Inflammatory macrophage (primary cell): ENCODE measurements at places on chromosomes 1 and 21.

DNA sequence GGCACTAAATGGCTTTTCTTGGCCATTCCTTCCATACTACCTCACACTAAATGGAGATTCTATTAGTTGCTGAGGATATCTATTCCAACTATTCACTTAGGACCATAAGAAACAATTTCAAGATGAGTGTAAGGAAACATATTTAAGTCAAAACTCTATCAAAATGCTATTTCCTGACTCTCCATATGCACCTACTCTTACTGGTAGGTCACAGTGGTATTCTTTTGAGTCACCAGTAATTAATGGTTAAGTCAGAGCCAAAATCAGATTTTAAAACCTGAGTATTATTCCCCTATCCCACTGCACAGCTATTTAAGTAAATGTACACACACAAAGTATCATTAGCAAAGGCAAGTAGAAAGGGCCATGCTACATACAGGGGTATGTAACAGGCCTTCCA is 50.3 kb downstream of the ARID4B start:
- no peak for DNase-seq

DNA sequence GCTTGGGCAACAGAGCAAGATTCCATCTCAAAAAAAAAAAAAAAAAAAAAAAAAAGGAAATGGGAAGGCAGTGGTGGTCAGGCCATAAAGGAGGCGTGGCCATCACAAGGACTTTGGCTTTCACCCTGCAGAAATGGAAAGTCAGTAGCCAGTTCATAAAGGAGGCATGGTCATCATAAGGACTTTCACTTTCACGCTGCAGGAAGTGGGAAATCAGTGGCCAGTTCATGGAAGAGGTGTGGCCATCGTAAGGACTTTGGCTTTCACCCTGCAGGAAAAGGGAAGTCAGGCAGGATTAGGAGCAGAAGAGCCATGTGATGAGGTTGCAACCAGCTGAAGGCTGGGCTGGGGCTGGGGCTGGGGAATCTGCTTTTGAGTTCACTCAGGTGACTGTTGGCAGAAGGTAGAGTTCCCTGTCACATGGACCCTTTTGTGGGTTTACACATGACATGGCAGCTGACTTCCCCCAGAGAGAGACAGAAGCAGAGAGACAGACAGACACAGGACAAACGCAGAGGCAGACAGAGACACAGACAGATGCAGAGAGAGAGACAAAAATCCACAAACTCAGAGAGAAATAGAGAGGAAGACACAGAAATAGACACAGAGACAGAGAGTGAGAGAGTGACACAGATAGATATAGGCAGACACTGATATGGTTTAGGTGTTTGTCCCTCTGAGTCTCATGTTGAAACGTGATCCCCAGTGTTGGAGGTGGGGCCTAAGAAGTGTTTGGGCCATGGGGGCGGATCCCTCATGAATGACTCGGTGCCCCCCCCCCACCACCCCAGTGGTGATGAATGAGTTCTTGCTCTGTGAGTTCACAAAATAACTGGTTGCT is 263.9 kb upstream of the KAZN start:
- peak; percentile 37 for DNase-seq

- no peak for DNase-seq
Measured at GRCh38 chr1:101293461-101294051, 56.7 kb downstream of the S1PR1 start.

DNA sequence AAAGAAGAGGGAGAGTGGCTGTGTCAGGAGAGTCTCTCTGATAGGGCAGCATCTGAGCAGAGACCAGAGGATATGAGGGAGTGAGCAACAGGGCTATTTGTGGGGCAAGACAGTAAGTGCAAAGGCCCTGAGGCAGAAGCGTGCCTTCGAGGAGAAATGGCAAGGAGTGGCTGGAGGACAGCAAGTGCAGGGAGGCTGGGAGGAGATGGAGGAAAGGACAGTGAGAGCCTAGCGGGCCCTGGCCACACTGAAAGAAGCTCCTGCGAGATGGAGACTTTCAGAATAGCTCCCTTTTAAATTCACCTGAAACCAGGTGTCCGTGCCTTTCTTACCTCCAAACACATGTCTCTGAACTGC is 25.2 kb downstream of the EXOC8 start:
- no peak for DNase-seq

DNA sequence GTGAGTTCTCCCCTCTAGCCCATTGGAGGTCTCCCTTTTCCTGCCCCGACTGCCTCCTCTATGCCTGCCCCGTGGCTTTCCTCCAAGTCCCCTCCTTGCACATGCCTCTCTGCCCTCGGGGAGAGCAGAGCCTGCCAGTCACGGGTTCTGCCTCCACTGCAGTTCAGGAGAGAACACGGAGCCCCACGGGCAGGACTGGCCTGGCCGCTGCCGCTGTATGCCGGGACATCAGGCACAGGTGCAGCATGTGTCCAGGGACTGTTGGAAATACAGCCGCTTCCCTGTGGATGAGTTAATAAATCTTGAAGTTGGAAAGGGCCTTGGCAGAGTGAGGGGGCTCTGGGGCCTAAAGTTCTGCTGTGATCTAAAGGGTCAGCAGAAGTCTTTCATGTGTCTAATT is 676.6 kb downstream of the MATN1 start:
- DNase-seq = no peak

DNA sequence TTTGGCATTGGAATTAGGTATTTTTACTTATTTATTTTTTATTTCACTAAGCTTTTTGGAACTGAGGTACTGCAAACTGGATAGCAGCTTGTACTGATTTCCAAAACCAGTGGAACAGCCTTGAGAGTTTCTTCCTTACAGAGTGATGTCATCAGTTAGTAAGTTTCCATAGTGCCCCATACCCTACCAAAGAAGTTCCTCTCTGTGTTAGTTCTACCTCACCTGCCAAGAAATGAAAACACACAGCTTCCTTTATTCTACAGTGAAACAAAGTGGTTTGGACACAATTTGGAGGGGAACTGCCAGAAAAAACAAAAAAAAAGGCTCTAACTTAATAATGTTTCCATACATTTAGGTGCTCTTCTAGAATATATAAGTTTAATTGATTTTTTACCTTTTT is 430.9 kb upstream of the ADGRL2 start:
- DNase-seq = no peak

- no peak for DNase-seq
Measured at GRCh38 chr1:147726168-147726567, 34.2 kb downstream of the GJA5 start.

- no peak for DNase-seq
Measured at GRCh38 chr21:26965040-26965906, 1.6 kb downstream of the ADAMTS5 start.
